ENCODE measurements at places on chromosomes 4 and X.

DNA sequence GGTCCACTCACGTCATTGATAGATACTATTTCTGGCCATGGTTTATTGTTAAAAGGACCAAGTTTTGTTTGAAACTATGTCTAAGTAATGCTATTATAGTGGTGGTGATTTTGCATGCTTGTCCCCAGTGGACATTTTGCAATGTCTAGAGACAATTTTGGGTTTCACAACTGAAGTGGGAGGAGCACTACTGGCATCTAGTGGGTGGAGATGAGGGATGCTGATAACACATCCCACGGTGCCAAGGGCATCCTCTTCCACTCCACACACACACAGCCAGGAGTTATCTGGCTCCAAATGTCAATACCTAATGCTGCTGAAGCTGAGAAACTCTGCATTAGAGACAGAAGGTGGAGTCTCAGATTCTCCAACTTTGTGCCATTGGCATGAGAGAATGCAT, 131.2 kb downstream of the FRMPD4 start:
- DNase-seq, result no peak

DNA sequence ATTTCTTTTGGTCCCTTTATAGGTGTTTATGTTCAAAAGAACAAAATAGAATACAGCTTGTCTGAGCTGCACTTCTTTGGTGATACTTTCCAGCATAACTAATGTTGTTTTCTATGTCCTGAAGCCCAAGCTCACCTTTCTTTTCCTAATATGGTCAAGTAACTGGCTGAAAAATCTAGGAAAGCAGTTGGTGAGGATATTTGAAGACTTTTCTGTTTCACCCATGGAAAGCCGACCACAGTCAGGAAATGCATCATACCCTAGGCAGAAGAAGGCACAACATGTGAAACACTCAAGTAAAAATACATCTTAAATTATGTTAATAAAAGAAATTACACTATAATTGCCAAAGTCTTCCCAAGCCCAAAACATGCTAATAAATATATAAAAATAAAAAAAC, 337.0 kb downstream of the PDGFC start:
- no peak for DNase-seq

DNA sequence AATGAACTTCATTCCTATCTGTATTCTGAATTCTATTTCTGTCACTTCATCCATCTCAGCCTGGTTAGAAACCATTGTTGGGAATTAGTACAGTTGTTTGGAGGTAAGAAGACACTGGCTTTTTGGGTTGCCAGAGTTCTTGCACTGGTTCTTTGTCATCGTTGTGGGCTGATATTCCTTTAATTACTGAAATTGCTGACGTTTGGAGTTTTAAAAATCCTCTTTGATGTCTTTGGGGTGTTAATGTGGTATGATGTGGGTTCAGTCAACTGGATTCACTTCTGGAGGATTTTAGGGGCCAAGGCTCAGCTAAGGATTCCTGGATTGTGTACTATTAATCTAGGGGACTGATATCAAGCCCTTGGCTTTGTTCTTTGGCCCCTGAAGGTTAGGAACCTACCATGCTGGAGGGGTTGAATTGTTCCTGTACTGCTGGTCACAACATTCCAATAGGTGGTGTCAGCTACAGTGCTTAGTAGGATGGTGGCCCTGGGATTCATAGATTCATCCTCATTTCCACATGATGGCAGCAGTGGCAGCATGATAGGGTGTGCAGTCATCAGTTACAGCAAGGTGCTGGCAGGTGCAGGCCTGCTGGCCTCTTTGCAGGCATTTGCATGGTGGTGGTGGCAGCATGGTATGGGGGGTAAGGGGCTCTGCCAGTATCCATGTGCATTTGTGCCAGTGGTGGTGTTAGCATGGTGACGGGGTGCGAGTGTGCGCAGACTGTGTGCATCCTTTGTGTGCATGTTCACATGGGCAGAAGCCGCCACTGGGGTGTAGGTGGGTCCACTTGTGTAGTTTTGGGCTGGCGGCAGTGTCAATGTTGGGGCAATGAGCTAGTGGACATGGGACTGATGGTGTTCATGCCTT, 301.3 kb downstream of the TEX13C start:
- DNase-seq, result no peak

DNA sequence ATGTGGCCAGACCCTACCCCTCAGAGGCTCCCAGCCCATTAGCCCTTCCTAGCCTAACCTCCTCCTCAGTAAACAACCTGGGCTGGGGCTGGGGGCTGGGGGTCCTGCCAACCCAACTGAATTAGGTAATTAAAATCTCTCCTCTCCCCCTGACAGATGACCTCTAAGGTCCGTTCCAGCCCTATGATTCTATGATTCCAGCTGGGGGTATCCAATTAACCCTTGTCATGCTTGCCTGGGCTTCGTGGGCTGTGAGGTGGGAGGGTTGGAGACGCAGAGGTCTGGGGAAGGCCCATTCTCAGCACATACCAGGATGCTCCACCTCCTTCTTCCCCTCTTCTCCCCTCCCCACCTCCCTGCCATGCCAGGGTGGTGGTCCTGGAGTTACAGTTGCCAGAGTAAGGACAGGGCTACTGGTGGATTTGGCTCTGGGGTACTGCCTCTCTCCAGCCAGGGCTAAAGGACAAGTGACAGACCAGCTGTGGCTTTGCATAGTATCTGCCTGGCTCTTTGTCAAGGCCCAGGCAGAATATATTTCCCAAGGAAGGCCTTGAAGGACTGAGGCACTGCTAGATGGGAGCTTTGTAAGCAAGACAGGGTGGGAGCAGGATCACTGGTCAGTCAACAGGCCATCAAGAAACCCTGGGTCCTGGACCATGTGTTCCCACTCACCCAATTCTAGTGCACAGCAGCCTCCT, 82.1 kb downstream of the EFNB1 start:
- DNase-seq, result no peak

GRCh38 chr4:156374069-156374468, 420.4 kb upstream of the CTSO start:
- DNase-seq, result no peak

GRCh38 chr4:63505714-63506460, 903.4 kb downstream of the TECRL start:
- no peak for DNase-seq

DNA sequence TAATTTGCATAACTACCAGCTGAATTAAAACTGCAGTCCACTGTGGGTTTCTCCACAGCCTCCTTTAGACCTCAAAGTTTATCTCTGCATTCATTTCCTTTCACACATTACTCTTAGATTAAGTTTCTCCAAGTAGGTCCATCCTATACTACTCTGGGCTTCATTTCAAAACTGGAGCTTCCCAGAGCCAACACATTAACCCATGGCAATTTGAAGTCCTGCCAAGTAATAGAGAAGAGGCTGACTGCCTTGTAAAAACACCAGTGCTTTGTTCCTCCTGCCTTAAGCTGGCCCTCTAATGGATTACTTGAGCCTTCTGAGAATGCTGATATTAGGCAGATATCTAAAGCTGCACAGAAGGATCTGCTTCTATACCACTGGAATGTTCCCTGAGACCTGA, 997.2 kb upstream of the SLIT2 start:
- no peak for DNase-seq

- DNase-seq, result no peak
Measured at GRCh38 chr4:48324281-48324680, 17.0 kb upstream of the SLAIN2 start.

GRCh38 chr4:39660045-39660444, 21.4 kb upstream of the SMIM14 start:
- no peak for DNase-seq

DNA sequence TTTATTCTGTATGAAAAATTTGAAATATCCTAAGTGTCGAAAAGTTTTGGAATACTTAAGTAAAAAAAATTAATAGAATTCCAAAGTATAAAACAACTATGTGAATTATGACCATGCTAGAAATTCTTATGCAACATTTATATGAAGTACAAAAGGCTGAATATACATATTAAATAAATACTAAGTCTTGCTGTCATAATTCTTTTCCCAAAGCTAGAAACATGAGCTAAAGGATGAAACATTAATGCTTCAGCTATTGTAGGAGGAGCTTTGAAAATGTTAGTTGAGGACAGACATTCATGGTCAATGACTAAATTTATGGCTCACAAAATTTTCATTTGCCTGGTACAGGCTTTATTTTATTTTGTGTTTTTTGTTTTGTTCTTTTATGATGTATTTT, 207.3 kb downstream of the GABRB1 start:
- no peak for DNase-seq

- DNase-seq, result no peak
Measured at GRCh38 chrX:115400960-115401359, 111.4 kb downstream of the LUZP4 start.

- DNase-seq, result no peak
Measured at GRCh38 chrX:128928636-128929035, 594.7 kb downstream of the SMARCA1 start.

DNA sequence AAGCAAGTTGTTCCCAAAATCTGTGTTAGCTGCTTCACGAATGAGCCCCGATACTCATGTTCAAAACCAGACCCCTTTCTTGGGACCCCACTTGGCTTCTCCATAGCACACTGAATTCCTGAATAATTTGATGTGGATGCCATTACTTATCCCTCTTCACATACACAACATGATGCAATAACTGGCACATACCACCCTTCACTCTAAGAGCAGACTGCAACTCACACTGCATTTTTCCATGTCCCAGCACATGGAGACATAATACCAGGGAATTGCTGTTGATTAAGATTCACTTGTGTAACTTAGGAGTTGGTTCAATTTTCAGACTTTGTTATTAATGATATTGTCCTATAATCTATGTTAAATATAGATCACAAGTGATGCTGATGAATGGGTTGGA, 213.4 kb downstream of the MAML3 start:
- no peak for DNase-seq

DNA sequence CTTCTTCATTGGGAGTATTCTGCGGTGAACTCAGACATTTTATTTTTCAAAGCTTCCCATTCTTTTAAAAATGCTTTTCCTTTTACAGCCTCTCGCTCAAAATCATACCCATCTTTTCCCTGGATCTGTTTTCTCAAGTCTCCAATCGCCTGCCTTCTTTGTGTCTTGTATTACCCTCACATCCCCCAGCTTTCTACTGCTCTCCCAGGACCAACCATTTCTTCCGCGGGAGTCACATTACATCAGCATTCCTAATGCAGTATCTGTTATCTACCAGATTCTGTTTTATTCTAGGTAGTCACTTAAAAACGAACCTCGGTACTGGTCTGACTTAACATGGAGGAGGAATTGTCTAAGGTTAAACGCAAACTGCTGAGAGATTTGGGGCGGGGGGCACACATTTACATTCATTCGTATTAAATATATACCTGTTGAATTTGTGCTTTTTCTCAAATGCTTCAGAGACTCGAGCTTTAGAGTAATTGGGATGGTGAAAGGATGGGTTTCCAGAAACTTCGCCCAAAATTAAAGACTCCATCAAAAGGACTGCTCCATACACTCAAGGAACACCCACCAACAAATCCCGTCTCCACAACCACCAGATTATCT, 493 bp upstream of the UCHL1 start:
- no peak for DNase-seq

- DNase-seq, result no peak
Measured at GRCh38 chr4:66182636-66183035, 512.3 kb upstream of the EPHA5 start.

- no peak for DNase-seq
Measured at GRCh38 chr4:165756836-165757235, 116.2 kb upstream of the TLL1 start.

DNA sequence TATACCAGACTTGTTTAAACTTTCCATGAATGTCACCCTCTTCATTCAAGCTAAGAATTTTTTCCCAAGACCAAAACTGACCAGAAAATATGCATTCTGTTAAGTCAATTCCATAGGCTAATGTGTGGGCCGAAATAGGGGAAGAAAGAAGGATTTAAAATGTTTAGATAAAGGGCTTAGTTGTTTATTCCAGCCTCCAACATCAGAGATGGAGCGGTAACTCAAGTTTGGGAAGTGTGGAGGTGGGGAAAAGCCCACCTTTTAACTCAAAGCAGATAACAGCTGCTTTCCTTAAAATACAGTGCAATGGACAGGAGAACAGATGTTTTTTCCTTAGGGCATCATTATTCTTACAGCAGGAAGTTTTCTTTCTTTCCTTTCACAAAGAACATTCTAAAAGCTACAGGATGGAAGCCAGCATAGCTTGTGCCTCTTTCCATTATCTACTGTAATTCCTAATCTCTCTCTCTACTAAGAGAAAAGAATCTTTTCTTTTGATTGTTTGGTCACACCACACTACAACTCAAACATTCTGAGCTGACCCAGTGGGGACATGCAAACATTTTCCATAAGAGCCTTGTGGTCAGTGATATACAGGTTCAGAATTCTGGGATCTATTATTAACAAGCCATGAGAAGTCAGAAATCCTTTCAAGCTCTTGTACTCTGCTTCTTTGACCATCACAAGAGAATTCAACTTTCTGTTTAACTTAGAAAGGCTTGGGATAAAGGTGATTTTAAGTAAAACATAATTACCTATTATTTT, 101.6 kb downstream of the PDE5A start:
- no peak for DNase-seq

DNA sequence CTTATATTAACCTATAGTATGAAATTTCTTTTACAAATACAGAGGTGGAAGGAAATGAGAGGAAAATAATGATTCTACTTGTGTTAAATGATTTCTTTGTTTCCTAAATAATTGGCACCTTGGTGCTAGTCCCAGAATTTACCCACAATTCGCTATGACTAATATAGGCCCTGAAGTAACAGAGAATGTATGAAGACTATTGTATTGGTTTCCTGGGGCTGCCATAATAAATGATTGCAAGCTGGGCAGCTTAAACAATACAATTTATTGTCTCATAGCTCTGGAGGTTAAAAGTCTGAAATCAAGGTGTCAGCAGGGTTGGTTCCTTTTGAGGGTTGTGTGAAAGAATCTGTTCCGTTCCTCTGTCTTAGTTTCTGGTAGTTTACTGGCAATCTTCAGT, 74.8 kb upstream of the GPRIN3 start:
- no peak for DNase-seq

GRCh38 chr4:152356428-152357034, 179.4 kb downstream of the FBXW7 start:
- DNase-seq, result no peak

DNA sequence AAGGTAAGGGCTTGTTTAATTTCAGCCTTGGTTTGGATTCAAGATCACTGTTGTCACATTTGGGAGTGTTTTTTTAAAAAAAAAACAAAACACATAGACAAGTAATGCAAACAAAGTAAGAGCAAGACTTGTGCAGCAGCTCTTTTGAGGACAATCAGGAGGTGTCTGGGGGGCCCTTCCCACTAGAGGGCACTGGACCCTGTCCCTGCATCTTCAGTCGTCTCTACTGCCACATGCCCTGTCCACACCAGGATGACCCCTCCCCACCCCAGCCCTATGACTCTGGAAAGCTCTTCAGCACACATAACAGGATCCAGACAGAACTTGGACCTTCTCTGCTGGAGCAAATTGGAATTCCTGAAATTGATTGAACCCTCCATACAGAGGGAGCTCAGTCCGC, 71.0 kb downstream of the USP46 start:
- peak; percentile 16 for DNase-seq

DNA sequence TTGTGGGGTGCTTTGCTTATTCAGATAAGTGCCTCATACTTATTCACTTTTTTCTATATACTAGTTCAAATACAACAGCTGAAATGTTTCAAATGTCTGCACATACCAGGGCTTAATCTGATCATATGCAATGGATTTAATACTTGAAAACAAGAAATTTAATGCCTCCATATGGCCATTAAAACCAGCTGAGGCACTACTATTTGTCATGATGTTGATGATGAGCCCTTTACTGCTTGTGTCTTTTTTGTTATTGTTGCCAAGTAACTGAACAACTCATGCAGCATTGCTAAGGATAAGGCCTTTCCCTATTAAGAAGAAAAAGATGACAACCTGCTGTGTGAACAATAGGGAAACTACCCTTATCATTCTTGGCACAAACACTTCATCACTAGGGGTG, 52.5 kb downstream of the MAGEB10 start:
- DNase-seq, result no peak

All from stimulated activated CD4-positive, alpha-beta T cell treated with anti-CD3 and anti-CD28 coated beads, Interleukin-12 subunit alpha, Interleukin-12 subunit beta, amount 100 ng/mL, for 48 hours (primary cell).